ENCODE measurements at places on chromosomes 3 and 15.

DNA sequence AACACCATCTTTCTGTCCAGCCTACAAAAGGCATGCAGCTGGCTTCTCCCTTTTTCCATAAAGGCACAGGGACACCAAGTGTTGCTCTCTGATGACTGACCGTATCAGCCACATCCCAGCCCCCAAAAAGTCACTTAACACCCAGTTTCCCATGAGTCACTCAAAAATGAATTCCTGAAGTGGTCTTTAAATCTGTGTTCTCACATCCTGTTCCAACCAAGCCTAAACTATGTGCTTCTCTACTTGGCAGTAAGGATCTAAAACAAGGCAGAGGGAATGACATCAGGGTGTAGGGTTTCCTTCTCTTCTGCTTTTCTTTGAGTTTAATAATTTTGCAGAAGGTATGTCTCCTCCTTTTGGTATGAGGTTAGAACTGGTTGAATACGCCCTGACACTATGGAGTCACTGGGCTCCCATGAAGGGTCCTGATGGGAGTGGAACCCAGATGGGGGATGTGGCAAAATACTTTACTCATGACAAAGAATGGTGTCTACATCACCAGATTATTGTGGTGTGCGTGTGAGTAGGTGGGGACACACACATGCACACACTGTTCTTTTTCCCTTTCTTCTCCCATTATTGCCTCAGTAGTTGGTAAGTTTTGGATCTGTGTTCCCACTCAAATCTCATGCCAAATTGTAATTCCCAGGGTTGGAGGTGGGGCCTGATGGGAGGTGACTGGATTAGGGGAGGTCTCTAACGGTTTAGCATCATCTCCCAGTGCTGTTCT is 35.6 kb upstream of the CCK start:
- DNase-seq, result no peak

DNA sequence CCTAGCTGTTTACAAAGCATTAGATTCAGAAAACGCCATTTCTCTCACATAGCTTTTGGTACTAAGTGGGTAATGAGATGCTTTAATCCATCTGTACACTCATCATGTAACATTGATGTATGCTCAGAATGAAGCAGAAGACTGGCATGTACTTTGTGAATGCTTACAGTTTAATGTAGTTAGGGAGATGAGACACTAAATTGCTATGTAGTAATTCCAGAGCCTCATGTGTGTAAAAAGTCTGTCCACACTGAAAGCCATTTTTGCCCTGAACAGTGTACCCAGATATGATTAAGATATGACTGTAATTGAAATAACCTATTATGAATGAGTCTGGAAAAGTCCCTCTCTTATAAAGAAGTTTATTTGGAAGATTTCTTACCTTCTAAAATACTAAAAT is 66.5 kb downstream of the ARMC8 start:
- DNase-seq, result no peak

GRCh38 chr15:100082761-100083402 is 258.9 kb downstream of the ADAMTS17 start:
- DNase-seq, result no peak

DNA sequence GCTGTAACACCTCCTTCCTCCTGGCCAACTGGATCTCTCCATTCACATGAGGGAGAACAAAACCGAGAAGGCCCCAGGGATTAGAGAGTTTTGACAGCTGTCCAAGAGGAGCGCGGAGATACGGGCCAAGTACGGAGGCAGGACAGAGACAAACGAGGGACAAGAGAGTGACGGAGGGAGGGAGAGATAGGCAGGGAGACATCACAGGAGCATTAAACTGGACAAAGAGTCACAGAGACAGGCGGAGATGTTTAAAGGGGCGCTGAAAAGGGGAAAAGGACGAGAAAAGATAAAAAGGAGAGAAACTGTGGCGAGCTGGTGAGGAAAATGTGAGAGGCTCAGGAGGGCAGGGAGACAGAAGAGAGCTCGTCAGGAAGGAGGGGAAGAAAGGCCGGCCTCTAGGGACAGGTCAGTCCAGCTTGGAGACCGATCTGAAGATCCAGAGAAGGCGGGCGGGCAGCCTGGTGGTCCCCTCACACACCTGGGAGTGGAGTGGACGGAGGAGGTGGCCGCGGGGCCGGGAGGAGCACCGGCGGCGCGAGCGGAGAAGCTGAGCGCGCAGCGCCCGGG is 40.5 kb upstream of the ROPN1 start:
- no peak for DNase-seq

- DNase-seq, result no peak
Observed at GRCh38 chr15:61474796-61475195, 245.7 kb upstream of the RORA start.

- no peak for DNase-seq
Observed at GRCh38 chr3:43017593-43018195, 38.6 kb downstream of the GASK1A start.

DNA sequence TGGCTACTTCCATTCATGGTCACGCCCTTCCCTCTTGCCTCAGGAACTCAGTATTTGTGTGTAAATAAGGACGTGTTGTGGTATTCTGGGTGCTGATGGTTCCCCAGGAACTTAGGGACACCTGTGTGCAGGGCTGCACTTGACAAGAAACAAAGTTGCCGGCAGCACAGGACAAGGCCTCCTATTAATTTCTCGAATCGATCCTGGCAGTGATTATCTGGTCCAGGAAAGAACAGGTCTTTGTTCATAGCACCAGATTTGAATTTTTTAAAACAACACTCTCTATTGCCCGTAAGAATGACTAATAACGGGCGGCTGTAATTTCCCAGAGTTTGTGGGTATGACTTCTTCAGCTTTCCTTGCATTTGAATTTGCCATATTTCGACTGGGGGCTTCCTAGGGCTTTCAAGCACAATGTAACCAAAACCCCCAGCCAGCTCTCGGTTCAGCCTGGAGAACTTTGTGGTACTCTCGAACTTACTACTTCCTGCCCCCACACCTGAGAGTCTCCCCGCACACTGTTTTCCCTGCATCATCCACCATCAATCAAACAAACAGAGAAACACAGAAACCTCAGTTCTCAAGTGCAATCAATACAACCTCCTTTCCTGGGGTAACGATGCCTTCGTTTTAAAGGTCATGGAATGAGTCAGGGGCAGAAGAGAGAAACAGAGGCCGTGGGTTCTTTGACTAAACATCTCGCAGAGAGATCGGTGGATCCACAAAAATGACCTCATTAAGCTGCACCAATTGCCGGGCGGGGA is 241.7 kb upstream of the ICE2 start:
- peak; percentile 7 for DNase-seq

DNA sequence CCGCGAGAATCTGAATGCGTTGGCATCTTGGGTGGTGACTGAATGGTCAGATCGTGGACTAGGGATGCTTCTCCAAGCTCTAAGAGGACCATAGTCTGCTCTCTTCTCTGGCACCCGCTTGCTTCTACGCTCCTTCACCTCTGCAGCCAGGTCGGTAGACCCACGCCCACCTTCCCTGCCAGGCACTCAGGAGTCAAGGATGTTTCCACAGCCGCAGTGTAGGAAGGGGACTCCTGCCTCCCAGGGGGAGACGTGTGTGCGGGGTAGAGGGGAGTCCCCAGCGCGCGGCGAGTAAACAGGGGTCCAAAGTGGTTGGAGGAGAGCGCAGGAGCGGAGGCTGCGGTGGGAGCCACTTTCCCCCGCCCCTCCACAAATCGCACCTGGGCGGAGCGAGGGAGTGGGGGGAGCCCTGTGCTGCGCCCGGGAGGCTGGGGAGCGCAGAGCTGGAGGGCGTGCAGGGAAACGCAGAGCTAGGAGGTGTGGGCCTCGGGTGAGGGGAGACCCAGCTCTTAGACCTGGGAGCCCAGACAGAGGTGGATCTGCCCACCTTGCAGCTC is 1.7 kb downstream of the LRRC3B start:
- no peak for DNase-seq

GRCh38 chr15:84734794-84735479 is 13.5 kb upstream of the ZNF592 start:
- DNase-seq, result peak; percentile 28

- no peak for DNase-seq
Observed at GRCh38 chr15:73782344-73782959, 29.3 kb upstream of the INSYN1 start.

DNA sequence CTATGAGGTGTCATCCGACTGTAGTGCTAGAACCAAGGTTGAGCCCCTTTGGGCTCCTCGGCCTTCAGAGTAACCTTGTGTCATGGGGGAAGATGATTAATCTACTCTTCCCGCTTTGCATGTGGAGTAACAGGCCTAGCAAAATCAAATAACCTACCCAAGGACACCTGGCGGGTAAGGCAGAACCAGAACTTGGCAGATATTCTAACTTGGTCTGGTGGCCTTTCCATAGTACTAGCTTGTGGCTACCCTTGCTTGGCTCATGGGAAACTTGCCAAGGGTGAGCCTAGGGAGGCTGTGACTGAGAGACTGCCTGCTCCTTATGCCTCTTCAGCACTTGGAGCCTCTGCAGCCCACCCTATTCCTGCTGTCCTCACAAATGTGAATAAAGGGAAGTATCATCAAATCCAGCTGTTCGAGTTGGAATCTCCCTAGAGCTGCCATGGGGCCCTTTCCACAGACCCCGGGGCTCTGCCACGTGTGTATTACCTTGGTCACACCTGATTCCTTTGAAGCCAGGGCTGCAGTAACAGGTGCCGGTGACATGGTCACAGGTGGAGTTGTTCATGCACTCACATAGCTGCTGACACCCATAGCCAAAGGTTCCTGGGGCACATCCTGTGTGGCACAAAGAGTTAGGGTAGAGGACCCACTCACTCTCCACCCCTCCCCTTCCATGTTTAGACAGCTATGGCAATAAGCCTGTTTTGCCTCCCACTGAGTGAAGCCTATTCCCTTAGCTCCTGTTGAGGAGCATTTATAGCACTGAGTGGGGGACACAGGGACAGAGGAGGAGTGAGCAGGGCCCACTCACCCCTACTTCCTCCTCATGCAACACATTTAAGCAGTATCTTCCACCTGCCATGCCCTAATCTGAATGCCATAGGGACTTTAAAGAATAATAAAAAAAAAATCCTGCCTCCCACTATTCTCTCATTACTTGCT is 46.0 kb downstream of the RAB11A start:
- no peak for DNase-seq

DNA sequence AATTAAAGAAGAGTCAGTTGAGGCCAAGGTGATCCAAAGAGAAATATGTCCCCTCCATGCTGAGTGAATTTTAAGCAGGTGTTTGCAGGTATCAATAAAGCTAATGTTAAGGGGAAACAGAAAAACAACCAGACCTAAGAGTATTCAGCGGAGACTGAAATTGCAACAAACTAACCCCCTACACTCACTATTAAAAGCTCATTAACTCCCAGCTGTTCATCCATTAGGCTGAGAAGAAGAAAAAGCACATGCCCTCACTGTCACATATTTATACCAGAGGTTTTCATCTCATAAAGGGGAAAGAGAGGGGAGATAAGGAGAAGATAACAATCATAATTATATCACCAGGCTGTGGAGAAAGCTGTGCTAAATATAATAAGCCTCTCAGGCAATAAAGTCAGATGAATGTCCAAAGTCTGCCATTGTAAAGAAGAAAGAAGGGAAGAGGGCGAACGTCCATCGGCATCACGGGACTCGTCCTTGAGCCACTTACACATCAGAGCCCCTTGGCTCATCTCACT is 145.2 kb downstream of the TAFA4 start:
- no peak for DNase-seq

GRCh38 chr15:89341316-89342005 is 6.8 kb upstream of the POLG start:
- DNase-seq, result no peak

GRCh38 chr3:96070678-96071077 is 743.7 kb upstream of the EPHA6 start:
- no peak for DNase-seq

GRCh38 chr3:62672270-62672987 is 202.8 kb downstream of the CADPS start:
- DNase-seq, result no peak

DNA sequence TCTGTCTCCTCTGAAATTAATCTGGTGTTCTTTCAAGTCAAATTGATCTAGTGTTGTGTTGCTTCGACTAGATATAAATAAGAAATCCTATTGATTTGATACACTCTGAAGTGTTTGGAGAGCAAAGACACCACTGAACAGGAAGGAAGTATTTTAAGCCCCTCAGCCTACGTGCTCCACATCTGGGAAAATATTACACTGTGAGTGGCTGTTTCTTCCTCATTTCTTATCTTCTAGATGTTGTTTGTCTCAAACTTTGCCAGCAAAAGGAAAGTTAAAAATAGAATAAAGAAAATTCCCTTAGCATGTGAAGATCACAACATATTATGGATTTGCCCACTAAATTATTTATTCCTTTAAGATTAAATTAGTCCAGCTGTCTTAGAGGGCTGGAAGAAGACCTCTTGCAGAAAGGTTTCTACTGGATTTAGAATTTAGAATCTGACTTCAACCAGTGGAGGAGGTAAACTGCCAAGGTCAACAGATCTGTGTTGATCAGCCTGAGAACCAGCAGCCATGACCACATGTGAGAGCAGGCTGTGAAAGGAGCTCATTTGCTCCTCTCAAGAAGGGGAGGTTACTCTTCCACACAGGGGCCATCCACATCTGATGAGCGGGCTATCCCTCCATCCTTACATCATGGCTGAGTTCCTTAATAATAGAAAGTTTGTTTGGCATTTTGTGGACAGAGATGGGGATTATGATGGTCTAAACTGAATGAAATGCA is 46.3 kb upstream of the ACKR4 start:
- no peak for DNase-seq

DNA sequence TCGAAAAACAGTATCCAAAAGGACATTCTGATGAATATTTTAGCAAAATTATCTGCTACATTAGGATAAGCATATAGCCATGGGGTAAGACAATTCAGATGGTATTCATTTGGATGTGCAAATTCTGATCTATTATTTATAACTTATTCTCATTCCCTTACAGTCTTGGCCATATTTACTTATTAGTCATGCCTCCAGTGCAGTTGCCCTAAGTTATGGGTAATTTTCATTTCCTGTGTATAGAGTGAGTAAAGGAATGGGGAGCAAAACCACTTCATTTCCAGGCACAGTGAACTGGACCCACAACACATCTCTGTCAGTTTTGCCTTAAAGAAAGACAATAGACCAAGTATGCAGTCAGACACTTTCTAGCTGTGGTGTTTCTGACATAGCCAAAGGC is 134.3 kb downstream of the POLQ start:
- DNase-seq, result no peak

DNA sequence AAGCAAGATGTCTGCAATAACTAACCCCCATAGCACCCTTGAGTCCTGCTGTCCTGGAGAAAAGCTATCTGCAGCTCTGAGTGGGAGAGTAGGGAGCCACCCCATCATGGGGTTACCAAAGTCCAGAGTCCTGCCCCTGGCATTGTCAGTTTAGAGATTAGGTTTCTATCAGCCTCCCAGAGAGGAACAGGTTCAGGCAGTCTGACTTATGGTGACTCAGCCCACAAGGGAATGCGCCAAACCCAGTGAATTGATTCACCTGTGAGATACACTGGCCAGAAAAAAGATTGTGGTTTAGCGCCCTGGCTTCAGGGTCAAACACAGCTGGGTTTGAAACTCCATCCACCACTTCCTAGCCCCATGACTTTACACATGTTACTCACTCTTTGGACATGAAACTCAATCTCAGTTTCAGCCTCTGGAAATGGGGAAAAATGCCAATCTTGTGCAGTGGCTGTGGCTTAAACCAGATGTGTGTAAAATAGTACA is 263.6 kb upstream of the HES1 start:
- DNase-seq, result no peak
